NCI-H2081 (cell line): ENCODE measurements at places on chromosomes 2 and 18.

- no peak for DNase-seq
These were observed 200.0 kb downstream of the ZNF407 start for GRCh38 chr18:74797577-74798151.

- DNase-seq = no peak
These were observed 3.2 kb downstream of the DNAJB2 start for GRCh38 chr2:219282375-219282774.

DNA sequence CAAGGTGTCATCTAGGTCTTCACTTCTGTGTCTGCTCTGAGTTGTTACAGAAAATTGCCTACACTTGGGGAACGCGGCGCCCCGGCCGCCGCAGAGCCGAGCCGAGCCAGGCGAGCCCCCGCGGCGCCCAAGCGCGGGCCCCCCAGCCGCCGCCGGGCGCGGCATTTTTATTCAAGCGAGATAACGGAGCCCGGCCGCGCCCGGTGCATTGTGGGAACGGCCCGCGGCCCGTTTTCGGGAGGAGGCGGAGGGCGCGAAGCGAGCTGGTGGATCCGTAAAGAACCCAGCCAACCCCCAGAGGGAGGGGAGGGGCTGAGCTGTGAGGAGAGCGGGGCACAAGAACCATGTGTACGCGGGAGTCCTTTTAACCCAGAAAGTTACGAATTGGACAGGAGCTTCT, 191.8 kb downstream of the FTCDNL1 start:
- peak; percentile 52 for DNase-seq

DNA sequence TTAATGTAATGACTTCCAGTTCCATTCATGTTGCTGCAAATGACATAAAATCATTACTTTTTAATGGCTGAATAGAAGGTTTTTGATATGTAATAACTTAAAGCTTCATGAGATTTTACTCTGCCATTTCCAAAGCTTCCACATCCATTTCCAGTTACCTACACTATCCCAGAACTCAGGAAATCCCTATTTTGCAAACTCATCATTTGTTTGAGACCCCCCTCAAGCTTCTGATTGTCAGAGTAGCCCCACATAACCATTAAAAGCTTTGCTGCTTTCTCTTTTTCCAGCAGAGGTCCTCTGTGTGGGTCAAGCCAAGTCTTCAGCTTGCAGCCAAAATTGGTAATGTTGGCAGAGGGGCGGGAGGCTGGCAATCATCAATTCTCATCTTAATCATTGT, 50.6 kb upstream of the IL1R1 start:
- no peak for DNase-seq

DNA sequence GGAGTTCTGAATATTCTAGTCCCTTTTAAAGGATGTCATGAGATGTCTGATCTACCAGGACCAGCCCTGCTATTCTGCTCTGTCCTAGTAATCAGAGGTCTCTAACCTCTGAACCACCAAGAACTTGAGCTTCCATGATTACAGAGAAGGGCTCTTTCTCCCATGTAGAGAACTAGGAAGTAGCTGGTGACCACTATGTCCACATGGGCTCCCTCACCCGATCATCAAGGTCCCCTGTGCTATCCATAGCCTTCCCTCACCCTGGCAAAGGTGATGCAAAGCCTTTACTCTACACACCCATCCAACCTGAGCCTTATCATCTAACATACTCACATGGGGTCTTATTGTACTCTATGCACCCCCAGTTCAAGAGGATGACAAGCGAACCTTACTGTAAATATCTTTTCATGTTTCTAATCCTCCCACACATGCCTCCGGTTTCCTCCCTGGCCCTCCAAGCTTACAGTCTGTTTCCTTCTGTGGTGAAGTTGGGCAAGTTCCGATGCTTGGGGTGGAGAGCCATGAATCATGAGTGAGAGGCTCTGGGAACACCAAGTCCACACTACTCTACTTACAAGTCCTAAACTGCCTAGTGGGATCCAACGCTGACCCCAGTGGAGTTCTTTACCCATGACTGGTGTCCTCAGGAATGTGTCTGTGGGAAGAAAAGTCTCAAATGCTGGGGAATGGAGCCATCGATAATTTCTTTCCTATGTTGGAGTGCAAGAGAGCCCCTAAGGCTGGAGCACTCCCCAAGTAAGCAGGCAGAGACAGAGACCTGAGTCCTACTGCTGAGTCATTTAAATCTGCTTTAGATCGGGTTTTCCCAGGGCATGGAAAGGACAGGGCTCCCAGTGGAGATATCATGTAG, 73.3 kb upstream of the KLF7 start:
- DNase-seq = no peak

- no peak for DNase-seq
These were observed 3.0 kb upstream of the TGFA start for GRCh38 chr2:70556608-70557007.

- DNase-seq = no peak
These were observed 3.8 kb upstream of the CNDP1 start for GRCh38 chr18:74530584-74530862.

GRCh38 chr2:85806358-85807118, 52.7 kb downstream of the ATOH8 start:
- no peak for DNase-seq

DNA sequence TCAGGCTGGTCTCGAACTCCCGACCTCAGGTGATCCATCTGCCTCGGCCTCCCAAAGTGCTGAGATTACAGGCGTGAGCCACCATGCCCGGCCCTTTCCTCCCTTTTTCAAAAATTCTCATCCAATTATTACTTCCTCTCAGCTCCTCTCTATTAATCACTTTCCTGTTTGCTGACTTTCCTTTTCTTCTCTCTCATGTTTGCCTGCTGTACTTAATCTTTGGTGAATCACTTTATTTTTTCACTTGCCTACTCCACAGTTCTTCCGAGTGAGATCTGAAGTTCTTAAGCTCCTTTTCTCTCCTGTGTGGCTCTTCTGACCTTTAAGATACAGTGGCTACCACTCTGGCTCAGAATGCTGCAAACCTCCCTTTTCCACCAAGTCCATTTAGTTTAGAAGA, 126.3 kb upstream of the SERTAD2 start:
- no peak for DNase-seq

GRCh38 chr2:239184968-239185903, 215.6 kb downstream of the HDAC4 start:
- DNase-seq = no peak

GRCh38 chr2:130846686-130847375, 10.1 kb downstream of the ARHGEF4 start:
- DNase-seq = no peak

DNA sequence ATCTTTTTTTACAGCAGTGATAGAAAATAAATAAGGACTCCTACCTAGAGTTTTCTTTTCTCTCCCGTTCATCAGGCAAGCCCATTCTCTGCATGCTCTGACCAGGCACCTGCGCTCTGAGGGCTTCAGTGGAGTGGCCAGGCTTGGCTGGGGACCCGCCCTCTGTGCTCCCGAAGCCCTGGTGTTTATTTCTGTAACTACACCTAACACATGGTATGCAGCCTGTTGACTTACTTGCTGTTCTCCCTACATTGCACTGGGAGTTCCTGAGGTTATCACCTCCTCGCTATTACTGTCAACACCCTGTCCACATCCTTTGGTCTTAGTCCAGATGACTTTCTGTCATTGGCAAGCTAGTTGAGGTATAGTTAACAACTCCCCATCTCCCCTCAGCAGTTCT, 317.7 kb downstream of the LPIN1 start:
- DNase-seq = no peak

- DNase-seq = no peak
These were observed 55.5 kb downstream of the SEPTIN10 start for GRCh38 chr2:109558076-109558882.
